DMS153 (cell line): ENCODE measurements at places on chromosomes 12 and 14.

GRCh38 chr12:6646276-6647082, 753 bp downstream of the ACRBP start:
- no peak for DNase-seq

- DNase-seq, result no peak
Measured at GRCh38 chr12:77130193-77130592, 64.8 kb upstream of the E2F7 start.

DNA sequence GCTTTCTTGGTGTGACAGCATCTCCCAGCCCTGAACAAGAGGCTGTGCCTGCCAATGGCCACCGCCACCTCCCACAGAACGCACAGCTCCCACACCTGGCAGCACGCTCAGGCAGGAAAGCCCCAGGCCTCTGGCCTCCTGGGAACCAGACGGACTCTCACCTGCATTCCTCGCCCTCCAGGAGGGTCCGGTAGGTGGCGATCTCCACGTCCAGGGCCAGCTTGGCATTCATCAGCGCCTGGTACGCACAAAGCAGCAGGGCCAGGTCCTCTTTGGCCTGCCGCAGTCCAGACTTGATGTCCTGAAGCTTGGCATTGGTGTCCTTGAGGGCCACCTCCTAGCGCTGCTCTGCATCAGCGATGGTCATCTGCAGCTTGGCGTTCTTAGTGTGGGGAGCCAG, 12.1 kb upstream of the KRT77 start:
- DNase-seq, result no peak

DNA sequence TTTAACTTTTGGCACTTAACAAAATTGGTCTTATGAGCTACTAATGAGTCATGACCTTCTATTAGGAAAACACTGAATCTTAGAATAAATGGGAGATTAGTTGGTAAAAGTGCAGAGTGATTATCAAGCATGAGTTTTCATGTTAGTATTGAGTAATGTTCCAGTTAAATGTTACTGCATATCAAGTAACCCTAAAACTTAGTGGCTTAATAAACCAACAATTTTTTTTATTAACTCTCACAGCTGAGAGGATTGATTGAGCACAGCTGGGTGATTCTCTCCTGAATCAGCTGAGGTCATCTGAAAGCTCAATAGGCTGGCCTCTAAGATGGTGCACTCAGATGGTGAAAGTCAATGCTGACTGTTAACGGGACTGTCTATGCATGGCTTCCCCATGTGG, 248.6 kb downstream of the BCL11B start:
- DNase-seq, result no peak

- peak; percentile 40 for DNase-seq
Measured at GRCh38 chr14:56338674-56339073, 220.5 kb downstream of the PELI2 start.

DNA sequence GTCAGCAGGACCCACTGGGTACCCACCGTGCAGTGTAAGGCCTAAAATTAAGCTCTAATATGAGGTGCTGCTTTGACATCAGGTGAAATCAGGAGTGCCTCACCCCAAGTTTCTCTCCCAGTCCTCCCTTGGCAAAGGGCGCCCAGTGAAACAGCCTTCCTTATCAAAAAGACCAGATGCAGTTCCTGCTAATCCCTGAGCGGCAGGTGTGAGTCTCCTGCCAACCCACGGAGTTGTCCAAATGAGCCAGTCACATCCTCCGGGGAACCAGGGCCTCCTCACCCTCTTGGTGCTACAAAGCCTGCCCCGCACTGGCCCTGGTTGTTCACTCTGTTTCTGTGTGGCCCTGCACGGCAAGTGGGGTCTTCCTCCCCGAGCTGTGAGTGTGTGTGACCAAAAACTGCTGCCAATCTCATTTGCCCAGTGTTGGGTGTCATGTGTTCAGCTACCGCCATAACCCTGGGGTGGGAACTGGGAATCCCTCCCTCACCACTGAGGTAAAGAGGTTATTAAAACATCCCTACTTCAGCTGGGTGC, 20.2 kb upstream of the P2RX4 start:
- no peak for DNase-seq

- no peak for DNase-seq
Measured at GRCh38 chr14:36555998-36556743, 26.2 kb downstream of the NKX2-8 start.

- DNase-seq, result peak; percentile 24
Measured at GRCh38 chr14:89327771-89328212, 89.2 kb downstream of the FOXN3 start.

GRCh38 chr14:38404616-38405015, 148.7 kb upstream of the CLEC14A start:
- DNase-seq, result no peak
